ENCODE measurements at places on chromosomes 5 and 9. TPM values are rescaled to one million over a fixed set of nuclear protein-coding genes. Genes with fewer than 3 reads are reported as not detected.
A peak's percentile ranks its signal among the peaks of the same experiment; 100 is the strongest.

FBP1 gene
- 4.2 TPM for total RNA-seq

FOXD4L4 gene
- not detected for total RNA-seq

AK1 gene
- total RNA-seq: 65.7 TPM

ERAP2 gene
- 4.8 TPM for total RNA-seq

SV2C gene
- total RNA-seq: not detected

LCN15 gene
- total RNA-seq: not detected

FST gene
- total RNA-seq: 18.3 TPM

ZCCHC10 gene
- 19.0 TPM for total RNA-seq

AHRR gene
- 0.69 TPM for total RNA-seq

SLCO6A1 gene
- not detected for total RNA-seq

SLC45A2 gene
- total RNA-seq: not detected

DNA sequence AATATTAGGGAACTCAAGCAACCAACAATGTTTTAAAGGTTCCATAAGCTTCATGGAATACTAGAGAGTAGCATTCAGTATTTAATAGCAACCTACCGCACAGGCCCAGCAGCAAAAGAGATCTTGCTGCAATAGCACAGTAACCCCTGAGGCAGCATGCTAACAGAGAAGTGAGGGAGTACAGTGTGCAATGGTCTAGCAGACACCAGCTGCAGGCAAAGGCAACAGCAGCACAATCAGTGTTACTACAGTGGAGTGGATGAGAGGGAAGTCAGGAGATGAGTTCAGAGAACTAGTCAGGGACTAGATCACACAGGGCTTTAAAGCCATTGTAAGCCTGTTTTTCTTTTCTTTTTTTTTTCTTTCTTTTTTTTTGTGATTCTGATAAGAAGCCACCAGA is 2.8 kb downstream of the TICAM2 start:
- DNase-seq: no peak

GRCh38 chr9:33155393-33155792 is 11.7 kb downstream of the B4GALT1 start:
- no peak for DNase-seq

- no peak for DNase-seq
Observed at GRCh38 chr5:464446-464842, 21.5 kb downstream of the EXOC3 start.

DNA sequence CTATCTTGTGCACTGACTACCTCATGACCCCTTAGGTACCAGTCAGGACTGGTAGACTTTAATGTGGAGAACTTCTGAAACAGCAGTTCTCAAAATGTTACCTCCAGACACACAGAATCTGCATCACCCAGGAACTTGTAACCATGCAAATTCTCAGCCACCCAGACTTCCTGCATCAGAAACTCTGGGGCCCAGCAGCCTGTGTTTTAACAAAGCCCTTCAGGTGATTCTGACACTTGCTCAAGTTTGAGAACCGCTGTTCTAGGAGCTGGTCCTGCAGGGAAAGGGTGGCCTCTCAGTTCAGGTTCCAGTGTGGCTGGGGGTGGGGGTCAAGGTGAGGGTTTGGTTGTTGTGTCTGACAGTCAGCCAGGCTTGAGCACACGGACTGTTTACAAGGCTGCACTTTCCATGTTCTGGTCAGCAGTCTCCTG is 28.4 kb downstream of the ZFP62 start:
- DNase-seq: no peak

DNA sequence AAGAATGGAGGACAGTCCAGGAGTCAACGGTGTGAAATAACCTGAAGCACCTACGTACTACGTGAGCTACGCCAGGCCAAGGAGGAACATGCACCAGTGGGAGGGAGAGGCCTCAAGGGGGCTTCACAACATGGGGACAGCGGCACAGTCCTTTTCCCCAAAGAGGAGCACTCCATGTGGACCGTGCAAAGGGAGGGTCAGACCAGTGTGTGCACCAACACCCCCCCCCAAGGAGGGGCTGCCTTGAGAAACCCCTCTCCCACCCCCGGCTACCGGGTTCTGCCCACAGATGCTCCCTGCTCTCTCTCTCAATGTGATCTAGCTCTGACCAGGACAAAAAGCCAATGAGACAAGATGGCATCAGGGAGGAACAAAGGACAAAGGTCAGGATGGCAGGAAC is 68.6 kb downstream of the PRRT1B start:
- no peak for DNase-seq

GRCh38 chr5:177356746-177357145 is 978 bp upstream of the RGS14 start:
- no peak for DNase-seq

DNA sequence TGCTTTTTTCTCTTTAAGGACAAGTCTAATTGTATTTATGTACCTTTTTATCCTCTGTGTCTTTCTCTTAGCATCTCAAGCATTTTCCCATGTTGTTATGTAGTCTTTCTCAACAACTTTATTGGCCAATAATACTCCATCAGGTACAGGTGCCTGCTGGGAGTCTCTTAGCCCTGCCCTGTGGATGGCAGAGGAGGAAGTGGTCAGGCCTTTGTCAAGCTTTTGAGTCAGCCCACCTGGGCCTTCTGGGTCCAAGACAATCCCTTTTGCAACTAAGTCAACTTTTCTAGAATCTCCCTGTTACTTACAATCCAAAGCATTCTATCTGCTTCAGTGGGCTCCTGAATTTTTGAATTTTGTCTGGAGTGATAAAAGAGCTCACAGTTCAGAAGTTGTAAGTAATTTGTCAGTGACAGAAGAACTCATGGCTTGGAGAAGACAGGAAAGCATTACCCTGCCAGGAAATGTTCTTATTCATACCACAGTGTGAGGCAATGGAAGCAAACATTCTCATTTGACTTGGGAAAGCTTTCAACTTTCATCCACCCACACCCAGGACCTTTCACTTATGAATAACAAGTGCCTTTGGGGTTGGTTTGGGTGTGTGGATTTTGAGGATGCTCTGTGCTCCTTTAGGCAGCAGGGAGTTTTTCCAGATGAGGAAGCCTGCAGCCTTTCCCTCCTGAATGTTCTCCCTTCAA is 200.0 kb upstream of the S1PR3 start:
- DNase-seq: no peak

DNA sequence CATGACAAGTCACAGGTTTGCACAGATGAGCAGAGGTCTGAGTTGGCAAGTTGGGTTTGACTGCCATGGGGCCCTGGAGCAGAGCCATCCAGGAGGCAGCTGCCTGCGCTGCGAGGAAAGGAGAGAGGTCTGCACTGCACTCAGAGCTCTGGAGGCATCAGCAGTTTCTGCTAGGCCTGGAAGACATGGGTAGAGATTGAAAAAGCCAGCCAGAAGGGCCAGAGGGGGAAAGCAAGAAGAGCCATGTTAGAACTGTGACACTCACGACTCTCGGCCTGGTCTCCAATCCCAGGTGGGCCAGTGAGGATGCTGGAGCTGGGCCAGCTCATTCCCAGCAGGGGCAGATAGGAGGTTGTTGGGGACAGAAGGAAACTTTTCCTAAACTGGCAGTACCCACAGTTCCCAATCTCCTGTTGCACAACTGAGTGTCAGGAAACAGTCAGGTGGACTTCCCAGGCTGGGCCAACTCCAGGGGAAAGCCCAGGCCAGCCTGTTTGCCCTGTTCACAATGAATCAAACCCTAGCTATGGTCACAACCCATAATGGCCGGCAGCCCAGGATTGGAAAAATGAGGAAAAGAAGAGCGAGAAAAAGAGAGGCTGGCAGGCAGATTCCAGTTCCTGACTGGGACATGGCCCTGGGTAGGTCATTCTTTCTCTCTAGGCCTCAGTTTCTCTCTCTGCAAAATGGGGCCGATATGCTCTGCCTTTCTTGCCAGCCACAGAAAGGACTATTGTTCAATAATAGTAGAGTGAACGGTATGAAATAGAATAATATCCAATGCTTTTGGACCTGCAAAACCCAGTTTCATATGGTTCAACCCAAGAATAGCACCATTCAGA is 7.8 kb upstream of the ORM1 start:
- DNase-seq: peak; percentile 73

- DNase-seq: no peak
Observed at GRCh38 chr5:482506-482905, 39.5 kb downstream of the EXOC3 start.

- DNase-seq: no peak
Observed at GRCh38 chr5:96778409-96778808, 29.3 kb downstream of the ERAP1 start.

- DNase-seq: peak; percentile 78
Observed at GRCh38 chr5:109324351-109324750, 85.4 kb downstream of the PJA2 start.

DNA sequence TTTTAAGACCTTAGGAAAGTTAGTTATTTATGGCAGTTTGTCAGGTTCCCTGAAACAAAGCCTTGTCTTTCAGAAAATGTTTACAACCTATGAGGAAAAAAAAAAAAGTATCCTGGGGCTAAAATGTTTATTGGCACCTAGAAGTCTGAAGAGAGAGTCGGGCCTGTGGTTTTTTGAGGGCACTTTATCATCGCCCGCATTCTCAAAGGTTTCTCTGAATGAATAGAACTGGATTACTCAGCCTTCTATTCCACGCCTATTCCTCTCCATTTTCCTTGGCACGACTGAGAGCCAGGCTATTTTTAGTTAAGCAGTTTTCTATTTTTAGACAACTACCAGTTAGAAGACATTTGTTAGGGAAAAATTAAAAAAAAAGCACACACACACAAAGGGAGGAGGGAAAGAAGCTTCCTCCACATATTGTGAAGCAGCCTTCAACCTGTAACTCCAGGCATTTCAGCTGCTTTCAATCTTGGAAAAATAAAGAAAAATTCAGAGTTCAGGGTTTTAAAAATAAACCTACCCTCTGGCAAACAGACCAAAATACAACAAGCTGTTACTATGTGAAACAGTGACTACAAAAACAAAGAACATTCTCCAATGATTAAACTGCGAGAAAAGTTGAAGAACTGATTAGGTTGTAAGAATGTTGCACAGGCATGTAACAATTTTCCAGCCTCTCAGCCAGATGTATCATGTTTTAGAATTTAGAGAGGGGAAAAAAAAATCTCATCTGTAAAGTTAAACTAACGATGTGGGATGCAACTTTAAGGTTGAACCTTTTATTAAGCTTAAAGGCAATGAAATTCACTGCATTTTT is 97.0 kb downstream of the MEF2C start:
- no peak for DNase-seq

DNA sequence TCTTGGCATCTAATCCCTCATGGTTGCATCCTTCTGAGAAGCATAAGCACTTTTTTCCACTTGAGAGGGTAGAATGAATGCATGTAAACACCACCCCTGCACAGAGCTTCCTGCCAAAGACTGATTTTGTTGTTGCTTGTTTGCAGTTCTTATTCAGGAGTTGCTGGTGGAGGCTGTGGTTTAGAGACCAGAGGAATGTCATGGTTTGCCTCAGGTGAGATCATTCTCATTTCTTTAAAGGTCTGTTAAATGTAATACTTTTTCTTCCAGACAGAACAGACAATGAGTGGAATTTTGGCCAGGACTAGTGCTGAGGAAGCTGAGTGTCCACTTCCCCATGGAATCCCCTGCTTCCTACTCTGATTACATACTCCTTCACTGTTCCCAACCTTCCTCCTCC is 3.2 kb upstream of the TNC start:
- DNase-seq: no peak

DNA sequence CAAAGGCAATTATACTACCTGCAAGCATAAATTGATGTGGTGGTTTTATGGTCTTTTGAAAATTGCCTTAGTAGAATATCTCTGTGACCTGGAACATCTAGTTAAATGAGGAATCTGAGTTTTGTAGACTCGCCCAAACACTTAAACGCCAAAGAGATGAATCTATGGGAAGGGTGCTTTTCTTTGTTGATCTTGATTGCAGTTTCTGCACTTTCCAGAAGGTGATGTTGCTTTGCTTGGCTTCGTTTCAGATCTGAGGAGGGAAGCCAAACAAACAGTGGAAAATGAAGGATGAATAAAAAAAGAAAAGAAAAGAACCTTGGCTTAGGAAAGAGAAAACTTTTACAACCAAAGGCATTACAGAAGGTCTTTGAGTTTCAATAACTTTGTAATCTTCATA is 1021.2 kb downstream of the NR2F1-AS1 start:
- no peak for DNase-seq

DNA sequence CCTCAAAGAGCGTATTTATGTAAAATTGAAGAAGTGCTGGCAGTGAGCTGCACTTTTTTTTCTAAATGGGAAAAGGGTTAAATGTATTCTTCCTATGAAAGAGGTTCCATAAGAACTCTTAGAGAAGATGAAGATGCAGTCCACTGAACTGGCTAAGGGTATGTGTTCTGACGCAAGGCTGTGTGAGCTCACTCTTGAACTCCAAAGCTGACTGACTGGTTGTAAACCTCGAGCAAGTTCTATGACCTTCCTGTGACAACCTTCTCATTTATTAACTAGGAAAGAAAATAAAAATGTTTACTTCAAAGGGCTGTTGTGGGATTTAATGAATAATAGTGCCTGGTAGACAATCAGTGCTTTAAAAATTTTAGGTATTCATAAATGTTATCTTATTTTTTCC is 46.7 kb downstream of the POC5 start:
- DNase-seq: no peak

GRCh38 chr5:82862711-82863110 is 214.5 kb downstream of the TMEM167A start:
- DNase-seq: no peak

GRCh38 chr9:78014776-78015175 is 16.8 kb downstream of the GNAQ start:
- no peak for DNase-seq

DNA sequence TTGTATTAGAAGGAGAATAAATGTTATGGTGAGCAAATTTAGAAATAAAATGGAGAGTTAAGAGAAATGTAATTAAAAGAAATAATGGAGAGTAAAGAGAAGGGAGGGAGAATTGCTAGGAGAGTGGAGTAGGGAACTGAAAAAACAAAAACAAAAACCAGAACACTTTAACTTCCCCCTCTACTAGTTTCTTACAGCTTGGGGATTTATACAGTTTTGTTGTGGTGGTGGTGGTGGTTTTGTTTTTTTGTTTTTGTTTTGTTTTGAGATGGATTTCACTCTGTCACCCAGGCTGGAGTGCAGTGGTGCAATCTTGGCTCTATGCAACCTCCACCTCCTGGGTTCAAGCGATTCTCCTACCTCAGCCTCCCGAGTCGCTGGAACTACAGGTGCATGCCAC is 322.4 kb downstream of the TMEM167A start:
- DNase-seq: no peak

DNA sequence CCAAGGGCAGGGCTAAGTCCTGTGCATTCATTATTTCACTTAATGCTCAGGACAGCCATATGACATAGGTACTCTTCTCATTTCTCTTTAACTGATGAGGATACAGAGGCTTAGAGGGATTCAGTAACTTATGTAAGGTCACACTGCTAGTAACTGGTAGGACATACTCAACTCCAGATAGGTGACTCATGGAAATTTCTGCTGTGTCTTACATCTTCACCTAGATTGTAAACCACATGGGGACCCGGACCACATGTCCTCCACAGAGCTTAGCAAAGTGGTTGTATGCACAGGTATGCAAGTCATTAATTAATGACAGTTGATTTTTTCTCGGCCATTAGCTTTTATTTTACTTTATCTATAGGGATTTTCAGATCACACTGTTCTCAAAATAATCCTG is 29.3 kb downstream of the SLC1A1 start:
- no peak for DNase-seq

DNA sequence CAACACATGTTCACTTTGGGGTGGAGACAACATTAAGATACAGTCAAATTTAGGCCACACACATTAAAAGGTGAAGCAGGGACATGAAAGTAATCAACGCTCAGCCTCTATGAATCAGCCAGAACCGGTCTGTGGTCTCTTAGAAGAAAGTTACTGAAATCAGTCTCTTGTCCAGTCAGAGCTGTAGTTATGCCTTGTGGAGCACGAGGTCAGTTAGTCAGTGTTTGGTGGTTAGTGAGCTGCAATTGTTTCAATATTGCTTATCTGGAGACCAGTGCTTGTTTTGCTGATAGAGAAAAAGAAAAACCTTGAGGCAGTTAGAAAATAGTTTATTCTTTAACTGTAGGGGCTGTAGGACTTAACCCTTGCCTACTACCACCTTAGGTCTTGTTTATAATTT is 157.8 kb upstream of the RASEF start:
- no peak for DNase-seq
